ENCODE measurements at places on chromosomes 1 and 21.

- no peak for DNase-seq
Observed at GRCh38 chr21:34640858-34641257, 25.9 kb upstream of the RCAN1 start.

GRCh38 chr1:161013488-161014230 is 7.3 kb downstream of the F11R start:
- peak; percentile 35 for DNase-seq

DNA sequence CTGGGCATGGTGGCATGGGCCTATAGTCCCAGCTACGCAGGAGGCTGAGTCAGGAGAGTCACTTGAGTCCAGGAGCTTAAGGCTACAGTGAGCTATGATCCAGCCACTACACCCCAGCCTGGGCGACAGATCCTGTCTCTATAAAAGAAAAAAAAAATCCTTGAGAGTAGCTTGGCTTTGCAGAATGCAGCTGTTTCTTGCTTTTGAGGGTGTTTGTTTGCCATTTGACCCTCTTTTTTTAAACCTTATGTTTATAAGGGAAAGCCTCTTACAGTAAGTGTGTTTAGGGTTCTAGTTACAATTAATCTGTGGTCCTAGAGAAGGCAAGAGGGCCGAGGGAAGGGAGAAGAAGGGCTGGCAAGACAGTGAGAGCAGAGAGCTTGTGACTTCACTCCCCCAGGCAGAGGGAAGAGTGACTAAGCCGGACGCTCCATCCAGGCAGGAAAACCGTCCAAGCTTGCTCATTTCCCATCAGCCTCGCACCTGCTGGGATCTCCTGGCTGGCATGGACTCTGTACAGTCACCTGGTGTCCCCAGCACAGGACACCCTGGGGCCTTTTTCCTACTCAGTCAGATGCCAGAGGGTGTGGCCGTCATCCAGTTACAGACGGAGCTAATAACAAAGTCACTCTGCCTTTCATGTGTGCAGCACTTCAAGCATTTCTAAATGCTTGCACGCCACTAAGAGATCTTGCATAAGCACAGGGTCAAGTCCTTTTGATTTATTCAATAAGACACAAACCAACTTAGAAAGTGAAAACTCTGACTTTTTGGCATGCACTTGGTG is 55.5 kb upstream of the PSEN2 start:
- no peak for DNase-seq

- no peak for DNase-seq
Observed at GRCh38 chr1:8822373-8823294, 5.2 kb upstream of the RERE start.

DNA sequence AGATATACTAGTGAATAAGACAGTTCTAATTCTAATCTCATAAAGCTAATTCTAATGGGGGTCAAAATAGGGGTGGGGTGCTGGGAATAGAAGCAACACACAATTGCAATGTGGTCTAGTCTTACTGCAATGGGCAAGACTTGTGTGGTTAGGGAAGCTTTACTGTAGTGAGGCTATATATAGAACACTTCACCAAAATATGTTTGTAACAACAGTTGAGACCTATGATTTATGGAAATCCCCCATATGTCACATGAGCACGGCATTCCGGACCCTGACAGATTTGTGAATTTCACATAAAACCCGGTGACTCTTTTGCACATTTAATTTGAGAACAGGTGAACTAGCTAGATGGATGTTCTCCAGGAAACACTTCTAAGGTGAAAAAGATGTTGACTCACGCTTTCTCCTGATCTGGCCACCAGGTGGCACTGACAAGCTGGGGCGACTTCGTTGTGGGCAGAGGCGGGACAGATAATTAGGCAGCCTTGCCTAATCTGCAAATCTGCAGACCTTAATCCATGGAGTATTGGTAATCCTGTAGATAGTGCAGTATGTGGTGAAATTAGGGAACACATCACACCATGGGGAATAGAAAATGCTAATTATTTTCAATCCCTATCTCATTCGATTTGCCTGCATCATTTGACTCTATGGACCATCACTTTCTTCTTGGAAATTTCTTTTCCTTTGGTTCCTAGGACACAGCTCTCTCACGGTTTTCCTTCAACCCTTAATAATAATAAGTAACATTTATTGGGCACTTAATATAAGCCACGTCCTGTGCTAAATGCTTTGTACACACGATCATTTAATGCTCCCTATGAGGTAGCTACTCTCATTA is 37.7 kb downstream of the KIAA0040 start:
- DNase-seq, result peak; percentile 72

DNA sequence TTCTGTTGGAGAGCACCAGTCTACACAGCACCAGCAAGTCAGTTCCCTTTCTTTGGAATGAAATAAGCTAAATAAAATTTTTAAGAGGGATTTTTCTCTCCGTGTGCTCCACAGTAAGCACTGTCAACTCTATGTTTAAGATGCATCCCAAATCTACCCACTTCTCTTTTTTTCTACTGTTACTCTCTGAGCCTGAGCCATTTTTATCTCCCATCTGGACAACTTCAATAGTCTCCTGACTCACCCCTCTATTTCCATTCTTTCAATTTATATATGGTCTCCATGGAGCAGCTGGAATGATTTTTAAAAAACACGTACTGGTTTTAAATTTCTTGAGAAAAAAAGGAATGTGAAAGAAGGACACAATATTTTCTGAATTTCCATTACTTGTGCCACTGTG is 24.7 kb upstream of the CCT8 start:
- no peak for DNase-seq

- DNase-seq, result peak; percentile 21
Observed at GRCh38 chr1:218164111-218164929, 120.8 kb upstream of the RRP15 start.

- no peak for DNase-seq
Observed at GRCh38 chr1:204282761-204283221, 69.0 kb upstream of the GOLT1A start.
